Activated gamma-delta T cell treated with Interleukin-2 at 50 U/mL for 16 hours (primary cell): ENCODE measurements at places on chromosomes 5 and 9.

DNA sequence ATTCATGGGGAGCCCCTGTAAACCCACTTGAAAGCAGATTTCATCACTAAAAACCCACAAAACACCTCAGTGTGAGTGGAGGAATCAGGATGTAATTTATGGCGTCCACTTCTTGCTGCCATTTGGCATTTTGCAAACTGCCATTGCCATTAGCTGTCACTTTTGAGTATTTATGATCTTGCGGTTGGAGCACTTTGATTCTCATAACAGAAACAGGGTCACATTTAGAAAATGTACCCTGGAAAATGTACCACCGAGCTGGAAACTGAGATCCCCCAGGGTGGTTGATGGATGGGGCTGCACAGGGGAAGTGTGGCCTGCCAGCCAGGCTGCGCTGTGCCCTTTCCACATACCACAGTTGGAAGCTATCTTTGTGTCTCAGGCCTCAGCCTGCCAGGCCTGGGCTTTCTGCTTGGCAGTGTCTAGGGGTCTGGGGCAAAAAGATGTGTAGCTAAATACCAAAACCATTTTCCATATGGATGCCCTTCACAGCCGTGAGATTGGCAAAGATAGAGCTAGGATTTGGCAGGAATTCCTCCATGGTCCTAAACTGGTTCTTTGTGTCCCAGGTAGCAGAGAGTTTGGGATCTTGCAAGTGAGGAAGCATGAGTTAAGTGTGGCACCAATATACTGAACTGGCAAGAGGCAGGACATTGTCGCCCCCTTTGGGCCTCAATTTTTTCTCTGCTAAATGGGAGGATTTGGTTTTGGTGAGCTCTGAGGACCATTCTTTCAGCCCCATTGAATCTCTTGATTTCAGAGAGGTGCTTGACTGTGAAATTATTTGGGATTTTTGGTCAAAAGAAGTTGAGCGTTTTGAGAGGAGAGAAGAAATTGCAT is 46.2 kb downstream of the GALNT10 start:
- DNase-seq: no peak

GRCh38 chr9:120770931-120771330 is 22.3 kb downstream of the FBXW2 start:
- DNase-seq: no peak

- DNase-seq: no peak
Observed at GRCh38 chr9:72473474-72474261, 47.7 kb upstream of the TMC1 start.

GRCh38 chr5:31948006-31948405 is 226.1 kb downstream of the GOLPH3 start:
- DNase-seq: no peak

- no peak for DNase-seq
Observed at GRCh38 chr5:89281766-89282553, 399.0 kb upstream of the MEF2C start.

GRCh38 chr5:54520438-54520846 is 2.9 kb downstream of the SNX18 start:
- no peak for DNase-seq

DNA sequence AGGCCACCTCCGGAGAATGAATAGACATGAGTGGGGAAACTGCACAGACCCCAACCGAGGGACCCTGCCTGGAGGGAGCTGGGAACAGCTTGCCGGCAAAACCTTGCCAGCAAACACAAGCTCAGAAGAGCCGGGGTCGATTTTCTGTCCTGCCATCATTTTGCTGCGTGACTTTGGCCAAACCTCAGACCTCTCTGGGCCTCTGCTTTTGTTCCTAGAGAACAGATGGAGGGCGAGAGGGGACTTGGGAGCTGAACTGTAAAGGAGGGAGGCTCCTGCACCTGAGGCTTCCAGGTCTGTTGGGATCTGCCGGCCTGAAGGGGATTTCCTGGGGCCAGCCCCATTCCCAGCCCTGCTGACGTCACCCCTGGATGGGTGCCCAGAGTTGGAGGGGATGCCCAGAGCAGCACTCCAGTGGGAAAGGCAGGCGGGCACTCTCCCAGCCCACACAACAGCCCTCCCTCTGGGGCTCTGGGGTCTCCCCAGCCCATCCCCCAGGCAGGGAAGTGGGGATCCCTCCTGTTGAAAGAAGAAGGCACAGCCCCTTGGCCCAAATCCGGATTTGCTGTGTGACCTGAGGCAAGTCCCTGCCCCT is 40.4 kb upstream of the SYNPO start:
- no peak for DNase-seq

DNA sequence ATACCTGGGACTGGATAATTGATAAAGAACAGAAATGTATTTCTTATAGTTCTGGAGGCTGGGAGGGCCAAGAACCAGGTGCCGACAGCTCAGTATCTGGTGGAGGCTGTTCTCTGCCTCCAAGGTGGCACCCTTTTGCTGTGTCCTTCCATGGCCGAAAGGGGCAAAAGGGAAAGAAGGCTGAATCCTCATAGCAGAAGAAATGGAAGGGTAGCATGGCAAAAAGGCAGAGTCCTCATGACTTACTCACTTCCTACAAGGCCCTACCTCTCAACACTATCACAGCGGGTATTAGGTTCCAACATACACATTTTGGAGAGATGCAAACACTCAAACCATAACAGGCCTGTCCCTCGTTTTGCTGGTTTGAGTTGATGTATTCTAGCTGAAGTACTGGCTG is 25.1 kb upstream of the MED10 start:
- DNase-seq: no peak

- no peak for DNase-seq
Observed at GRCh38 chr9:27427272-27427643, 96.8 kb upstream of the IFNK start.

- no peak for DNase-seq
Observed at GRCh38 chr5:150690760-150691159, 10.1 kb downstream of the RBM22 start.

DNA sequence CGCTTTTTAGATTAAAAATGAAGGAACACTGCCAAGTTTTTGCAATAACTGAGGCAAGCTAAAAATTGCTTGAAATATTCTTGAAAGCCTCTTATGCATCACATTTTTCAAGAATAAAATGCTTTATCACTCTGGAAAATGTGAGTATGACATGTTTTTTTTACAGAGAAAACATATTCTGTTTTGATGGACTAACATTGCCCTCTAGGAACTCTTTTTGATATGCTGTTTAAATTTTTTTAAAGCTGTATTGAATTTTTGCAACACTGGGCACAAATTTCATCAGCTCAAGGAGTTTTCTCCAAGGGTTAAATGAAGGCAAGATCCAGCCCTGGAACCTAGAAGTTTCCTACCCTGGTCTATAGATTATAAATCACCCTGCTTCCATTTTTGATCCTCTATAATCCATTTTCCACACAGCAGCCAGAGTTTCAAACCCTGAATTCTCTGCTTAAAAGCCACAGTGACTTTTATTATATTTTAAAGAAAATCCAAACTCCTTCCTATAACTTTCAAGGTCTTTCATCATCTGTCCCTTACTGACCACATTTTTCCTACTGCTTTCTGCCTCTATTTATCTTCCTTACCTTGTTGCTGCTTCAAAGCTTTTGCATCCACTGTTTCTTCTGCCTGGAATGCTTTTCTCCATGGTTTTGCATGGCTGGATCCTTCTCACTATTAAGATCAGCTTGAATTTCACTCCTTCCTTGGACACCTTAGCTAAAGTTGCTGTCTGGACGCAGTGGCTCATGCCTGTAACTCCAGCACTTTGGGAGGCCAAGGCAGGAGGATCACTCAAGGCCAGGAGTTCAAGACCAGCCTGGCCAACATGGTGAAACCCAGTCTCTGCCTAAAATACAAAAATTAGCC is 60.9 kb downstream of the IL31RA start:
- DNase-seq: no peak

DNA sequence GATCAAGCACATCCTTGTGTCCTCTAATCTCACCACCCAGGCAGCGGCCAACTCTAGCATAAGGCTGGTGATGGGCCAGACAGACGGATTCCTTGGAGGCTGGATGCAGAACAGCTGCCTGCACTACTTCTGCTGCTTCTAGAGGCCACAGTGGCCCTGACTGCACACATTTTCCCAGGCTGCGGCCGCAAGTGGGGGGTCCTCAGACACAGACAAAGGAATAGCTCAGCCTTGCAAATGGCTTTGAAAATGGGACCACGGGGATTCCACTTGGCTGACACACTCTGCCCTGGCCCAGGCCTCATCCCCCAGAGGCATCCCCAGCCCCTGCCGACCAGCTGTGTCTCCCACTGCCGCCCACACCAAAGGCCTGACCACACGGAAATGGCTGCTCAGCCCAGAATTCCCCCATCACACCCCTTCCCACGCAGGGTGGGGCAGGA is 540.8 kb downstream of the BNC2 start:
- no peak for DNase-seq

DNA sequence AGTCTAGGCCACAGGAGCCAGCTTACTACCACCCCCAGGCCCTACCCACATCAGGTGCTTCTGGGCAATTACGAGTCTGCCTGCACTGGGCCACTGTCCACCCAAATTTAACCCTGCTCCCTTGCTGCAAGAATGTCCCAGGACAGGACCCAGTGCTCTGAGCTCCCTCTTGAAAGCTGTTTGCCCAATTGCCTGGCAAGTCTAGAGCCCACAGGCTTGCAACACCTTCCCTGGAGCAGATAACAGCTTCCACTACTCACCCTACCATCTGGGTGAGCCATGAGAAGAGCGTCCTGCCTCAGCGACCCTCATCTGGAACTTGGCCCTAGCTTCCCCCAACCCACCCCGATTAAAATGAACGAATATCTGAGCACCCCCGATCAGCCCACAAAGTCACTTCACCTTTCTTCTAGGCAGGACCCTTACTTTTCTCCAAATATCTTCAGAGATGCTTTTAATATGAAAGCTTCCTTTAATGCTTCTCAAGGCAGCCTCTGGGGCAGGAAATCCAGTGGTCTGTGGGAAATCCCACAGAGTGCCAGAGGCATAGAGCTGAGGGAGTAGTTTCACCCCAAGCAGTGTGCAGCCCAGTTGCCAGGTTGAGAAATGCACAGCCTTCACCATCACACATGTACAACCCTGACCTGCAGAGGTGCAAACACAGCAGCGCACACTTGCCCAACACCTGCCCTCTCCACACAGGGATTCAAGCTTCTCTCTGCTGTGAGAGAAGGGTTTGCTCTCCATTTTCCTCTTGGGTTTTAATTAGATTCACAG is 10.6 kb downstream of the ACSL6 start:
- DNase-seq: peak; percentile 50

- DNase-seq: no peak
Observed at GRCh38 chr9:21837501-21837900, 35.1 kb downstream of the MTAP start.

GRCh38 chr5:177455036-177455660 is 8.5 kb downstream of the PRR7 start:
- DNase-seq: peak; percentile 92

GRCh38 chr9:78386773-78387172 is 89.8 kb downstream of the PSAT1 start:
- DNase-seq: no peak

DNA sequence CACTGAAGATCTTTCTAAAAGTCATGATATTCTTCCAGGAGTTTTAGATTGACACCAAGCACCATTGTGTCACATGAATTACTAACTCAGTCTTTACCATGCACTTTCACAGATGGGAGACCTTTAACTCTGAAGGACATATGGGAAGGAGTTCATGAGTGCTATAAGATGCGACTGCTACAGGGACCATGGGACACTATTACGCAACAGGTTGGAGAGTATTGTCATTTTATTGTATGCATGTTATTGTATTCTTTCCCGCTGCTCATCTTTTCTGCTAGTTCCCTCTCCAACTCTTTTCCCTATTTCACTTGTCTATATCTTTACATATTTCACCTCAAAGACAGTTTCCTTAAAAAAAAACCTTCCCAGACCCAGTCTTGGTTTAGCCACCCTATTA is 99.8 kb downstream of the RPS23 start:
- no peak for DNase-seq

- peak; percentile 94 for DNase-seq
Observed at GRCh38 chr9:98034593-98035546, 21.7 kb upstream of the NANS start.

DNA sequence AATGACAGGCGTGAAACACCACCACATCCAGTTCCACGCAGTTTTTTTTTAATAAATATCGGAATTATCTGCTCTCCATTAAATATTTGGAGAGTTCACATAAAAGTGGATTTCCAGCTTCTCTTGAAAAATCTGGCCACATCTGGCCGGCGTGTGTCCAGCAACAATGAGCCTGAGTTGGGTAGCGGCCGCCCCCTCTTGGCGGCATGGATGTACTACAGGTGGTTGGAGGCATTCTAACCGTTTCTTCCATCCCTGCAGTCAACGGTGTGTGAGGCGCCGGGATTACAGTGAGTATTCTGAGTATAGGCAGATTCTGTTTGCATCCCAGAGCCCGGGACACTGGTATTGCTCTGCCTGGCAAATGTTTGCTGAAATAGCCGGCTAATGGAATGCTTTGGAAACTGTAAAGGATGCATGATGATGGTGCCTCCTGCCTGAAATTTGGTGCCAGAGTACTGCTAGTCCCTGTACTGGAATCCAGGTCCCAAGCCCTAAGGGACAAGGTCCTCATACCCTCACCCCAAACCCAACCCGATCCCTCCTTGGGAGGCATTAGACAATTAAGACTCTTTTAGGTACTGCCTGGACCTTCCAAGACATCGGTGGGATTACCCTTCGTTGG is 13.6 kb upstream of the GM2A start:
- DNase-seq: peak; percentile 56

DNA sequence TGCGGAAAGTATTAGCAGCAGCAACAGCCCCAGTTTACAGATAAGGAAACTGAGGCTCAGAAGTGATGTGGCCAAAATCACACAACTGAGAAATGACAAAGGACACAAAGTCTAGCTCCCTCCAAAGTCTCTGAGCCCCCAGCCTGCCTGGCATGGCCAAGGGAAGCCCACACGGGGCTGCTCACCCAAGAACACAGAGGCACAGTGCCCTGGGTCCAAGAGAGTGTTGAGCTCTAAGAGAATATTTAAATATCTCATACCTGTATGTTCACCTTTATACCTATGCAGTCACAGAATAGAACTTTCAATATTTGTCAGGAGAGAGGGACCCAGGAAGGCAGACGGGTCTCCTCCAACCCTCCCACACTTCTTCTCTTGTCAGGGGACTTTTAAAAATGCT is 16.6 kb downstream of the VAV2 start:
- no peak for DNase-seq

- DNase-seq: no peak
Observed at GRCh38 chr9:1536522-1537170, 478.5 kb upstream of the SMARCA2 start.
